Endothelial cell of umbilical vein (primary cell): ENCODE measurements at places on chromosomes 4 and X. TPM values are rescaled to one million over a fixed set of nuclear protein-coding genes. Genes with fewer than 3 reads are reported as not detected.

- no peak for DNase-seq
Measured at GRCh38 chr4:120139392-120139791, 72.7 kb upstream of the MAD2L1 start.

DNA sequence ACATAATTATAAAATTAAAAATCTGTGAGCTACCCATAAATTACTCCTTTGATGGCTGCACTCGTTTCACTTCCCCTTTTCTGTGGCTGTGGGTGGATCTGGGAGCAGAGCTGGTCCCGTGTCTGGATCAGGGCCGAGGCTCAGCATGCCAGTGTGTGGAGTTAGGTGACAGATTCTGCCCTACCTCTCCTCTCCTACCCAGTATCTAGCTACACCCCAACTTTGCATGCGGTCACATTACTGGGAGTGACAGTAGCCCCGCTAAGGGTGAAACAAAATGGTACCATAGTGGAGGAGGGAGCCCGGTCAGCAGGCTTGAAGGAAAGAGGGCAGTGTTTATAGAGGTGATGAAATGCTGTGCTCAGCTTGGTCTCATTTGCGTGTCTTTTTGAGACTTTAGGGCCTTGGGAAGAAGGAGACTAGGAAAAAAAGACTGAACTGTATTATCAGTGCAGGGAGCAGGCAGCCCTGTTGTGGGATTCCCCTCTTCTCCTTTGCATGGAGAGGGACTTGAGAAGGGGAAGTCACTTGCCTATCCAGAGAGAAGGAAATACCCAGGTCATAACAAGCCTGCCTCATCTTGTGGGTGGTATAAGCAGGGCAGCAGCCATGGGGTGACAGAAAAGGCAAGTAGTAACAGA, 48.4 kb downstream of the ARHGAP10 start:
- no peak for DNase-seq

- DNase-seq = no peak
Measured at GRCh38 chr4:71029504-71029903, 36.1 kb downstream of the DCK start.

- no peak for DNase-seq
Measured at GRCh38 chrX:125089761-125090445, 229.8 kb upstream of the TEX13C start.

GRCh38 chr4:182510836-182511235, 267.6 kb downstream of the TENM3 start:
- DNase-seq = no peak

- no peak for DNase-seq
Measured at GRCh38 chrX:22268706-22269105, 4.0 kb upstream of the CBLL2 start.

The TGIF2LX gene
- total RNA-seq = not detected in 2 replicates
